Temporal lobe (tissue), 4 donors: ENCODE measurements at places on chromosomes 7 and 10. TPM values are rescaled to one million over a fixed set of nuclear protein-coding genes. Genes with fewer than 3 reads are reported as not detected.

Gene MLLT10
- total RNA-seq = 65.4 TPM

Gene TMEM130
- 8.9 TPM for total RNA-seq

Gene LAMB1
- total RNA-seq = 29.5 TPM

Gene LFNG
- 6.6 TPM for total RNA-seq

Gene C7orf57
- total RNA-seq = 1.2 TPM

Gene SUN3
- total RNA-seq = not detected

Gene R3HCC1L
- 14.5 TPM for total RNA-seq
